ENCODE measurements at places on chromosomes 3 and 15.

GRCh38 chr15:27820232-27820631 lies 278.9 kb downstream of the OCA2 start:
- no peak for DNase-seq

DNA sequence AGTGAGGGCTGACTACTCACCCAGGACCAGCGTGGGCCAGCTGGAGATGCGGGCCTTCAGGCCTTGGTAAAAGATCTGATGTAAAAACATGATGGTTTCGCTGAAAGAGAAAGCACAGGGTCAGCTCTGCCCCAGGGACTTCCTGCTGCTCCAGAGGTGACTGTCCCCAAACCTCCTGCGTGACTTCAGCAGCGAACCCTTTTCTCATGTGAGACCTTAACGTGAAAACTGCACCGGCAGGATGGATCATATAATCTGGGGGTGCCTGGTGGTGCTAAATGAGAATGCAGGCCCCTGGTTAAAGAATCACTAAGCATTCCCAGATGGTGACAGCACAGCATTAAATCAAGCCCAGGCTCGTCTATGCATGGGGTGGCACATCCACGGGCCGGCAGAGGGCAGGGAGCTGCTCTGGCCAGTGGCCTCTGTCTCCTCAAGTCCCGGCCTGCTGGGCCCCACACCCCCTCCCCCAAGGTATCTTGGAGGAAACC lies 55.4 kb downstream of the RASGRF1 start:
- no peak for DNase-seq

DNA sequence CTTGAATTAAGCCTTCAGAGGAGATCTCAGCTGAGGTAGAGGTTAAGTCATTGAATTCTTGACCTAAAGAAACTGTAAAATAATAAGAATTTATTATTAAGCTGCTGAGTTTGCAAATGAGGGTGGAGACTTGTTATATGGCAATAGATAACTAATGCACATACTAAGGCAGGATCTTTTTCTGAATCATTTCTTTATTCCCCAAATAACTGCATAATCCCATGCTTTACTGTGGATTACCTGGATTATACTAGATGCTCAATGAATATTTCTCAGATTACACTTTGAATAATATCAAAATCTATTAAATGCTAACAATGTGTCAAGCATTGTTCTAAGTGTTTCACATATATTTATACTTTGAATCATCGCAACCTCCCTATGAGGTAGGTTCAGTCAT lies 532.5 kb downstream of the NAALADL2 start:
- DNase-seq: no peak

DNA sequence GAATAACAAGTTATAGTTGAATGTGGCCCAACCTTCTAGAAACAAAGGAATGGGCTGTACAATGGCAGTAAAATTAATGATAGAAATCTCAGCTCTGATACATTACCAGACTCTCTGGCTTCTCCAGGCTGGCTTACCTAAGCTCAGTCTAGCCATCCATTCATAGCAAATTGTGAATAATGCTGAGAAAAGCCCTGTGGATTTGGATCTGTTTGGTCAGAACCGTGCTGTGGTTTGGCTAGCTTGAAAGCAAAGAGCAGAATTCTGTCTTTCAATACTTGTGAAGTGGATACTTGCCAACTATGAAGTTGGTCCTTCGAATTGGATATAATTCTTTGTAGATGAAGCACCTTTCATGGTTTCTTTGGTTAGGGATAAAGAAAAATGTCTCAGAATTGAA lies 199.1 kb downstream of the EPHA3 start:
- no peak for DNase-seq

- DNase-seq: no peak
These were observed 26.6 kb downstream of the SUCNR1 start for GRCh38 chr3:151899996-151900395.

GRCh38 chr15:24146251-24146650 lies 459.1 kb upstream of the NDN start:
- DNase-seq: no peak

- no peak for DNase-seq
These were observed 2.4 kb downstream of the EHD4 start for GRCh38 chr15:41969851-41970431.

DNA sequence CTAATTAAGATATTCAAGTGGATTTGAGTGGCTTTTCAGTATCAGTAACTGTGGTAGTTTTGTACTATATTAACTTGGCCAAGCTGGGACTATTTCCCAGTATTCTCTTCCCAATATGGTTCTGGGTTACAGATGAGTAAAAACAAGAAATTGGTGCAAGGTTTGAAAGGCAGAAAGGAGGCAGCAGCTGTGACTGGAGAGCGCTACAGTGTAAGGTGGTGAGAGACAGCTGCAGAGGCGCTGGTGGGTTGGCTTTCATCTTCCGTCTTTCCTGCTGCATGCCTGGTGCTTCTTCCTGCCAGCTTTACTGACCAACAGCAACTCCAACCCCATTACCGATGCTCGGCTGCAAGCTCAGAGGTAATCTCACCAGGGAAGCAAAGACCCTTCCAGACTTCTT lies 9.8 kb downstream of the DPH3 start:
- no peak for DNase-seq

- no peak for DNase-seq
These were observed 37.2 kb downstream of the CCDC54 start for GRCh38 chr3:107414325-107414964.

- DNase-seq: no peak
These were observed 231.3 kb upstream of the SATB1 start for GRCh38 chr3:18656410-18656809.

- DNase-seq: no peak
These were observed 63.9 kb downstream of the OPA1 start for GRCh38 chr3:193656878-193657282.

DNA sequence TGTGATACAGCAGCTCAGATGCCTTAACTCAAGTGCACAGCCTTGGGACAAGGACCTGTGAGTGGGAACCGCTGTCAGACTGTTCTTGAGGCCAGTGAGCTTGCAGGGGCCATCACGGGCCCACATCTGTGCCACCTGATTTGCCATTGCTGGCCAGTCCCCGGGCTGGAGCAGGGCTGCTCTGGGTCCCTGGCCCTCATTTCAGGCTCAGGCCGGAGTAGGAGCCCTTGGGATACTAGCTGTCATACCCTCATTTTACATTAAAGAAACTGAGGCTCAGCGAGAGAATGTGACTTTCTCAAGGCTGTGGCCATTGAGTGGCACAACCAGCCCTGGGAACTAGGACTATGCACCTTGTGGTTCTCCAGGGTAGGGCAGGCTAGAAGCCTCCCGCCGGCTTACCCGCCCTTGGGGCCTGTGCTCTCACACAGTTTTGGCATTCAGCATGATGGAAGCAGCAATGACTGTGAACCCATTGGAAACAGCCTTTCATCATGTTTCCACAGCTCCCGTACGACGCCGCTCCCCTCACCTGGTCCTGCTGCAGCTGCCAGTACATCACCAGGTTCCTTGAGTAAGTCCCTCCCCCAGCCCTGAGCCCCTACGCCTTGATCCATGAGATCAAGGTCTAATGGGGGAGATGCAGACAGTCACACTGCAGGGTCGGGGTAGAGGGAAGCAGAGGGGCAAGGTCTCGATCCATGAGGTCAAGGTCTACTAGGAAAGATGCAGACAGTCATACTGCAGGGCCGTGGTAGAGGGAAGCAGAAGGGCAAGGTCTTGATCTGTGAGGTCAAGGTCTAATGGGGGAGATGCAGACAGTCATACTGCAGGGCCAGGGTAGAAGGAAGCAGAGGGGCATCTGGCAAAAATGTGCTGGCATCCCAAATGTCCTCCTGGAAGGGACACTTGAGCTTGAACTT lies 42.2 kb downstream of the GOLGA6L10 start:
- no peak for DNase-seq

GRCh38 chr15:89469426-89470096 lies 26.8 kb downstream of the RHCG start:
- peak; percentile 11 for DNase-seq

DNA sequence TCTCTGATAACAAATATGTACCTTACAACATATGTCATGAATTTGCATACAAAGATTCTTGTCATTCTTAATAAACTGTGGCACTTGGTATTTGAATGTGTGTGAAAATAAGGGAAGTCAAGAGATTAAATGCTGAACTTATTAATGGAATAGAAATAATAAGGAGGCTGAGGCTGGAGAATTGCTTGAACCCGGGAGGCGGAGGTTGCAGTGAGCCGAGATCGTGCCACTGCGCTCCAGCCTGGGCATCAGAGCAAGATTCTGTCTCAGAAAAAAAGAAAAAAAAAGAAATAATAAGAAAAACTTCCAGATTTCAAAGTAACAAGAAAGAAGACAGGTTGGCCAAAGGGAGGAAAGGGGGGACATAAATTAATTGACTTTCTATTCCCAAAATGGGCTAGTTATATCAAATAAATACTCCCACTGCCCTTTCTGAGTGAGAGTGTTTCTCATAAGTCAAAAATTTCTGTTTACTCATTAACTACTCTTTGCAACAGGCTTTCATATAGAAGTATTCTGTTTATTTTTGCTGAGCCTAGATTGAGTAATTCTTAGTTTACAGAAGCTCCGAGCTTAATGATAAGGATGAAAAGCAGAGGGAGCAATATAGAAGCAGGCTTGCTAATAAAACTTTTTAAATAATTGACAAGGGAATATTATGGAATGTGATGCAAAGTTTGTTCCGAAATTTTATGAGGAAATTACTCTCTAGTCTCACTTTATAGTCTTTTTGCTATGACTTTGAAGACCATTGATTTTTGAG lies 25.6 kb downstream of the KNG1 start:
- no peak for DNase-seq

DNA sequence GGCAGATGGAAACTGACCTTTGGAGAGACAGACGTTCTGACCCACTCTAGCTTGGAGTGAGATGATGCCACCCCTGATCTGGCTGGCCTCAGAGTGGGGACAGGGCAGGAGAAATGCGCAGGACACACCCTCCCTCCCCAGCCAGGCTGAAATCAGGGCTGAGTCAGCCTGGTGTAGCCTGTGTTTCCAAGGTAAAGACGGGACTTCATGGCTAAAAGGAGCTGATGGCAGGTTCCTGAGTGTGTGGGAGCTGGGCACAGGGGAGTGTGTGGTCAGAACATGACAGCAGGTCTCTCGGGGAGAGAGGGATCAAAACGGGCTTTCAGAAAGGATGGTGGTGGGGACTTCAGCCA lies 14.6 kb upstream of the POLG start:
- no peak for DNase-seq

GRCh38 chr15:35867356-35867755 lies 321.4 kb upstream of the DPH6 start:
- no peak for DNase-seq

- no peak for DNase-seq
These were observed 109.6 kb upstream of the ABI3BP start for GRCh38 chr3:101102678-101103296.

GRCh38 chr3:23094890-23095462 lies 108.2 kb upstream of the UBE2E2 start:
- peak; percentile 92 for DNase-seq

DNA sequence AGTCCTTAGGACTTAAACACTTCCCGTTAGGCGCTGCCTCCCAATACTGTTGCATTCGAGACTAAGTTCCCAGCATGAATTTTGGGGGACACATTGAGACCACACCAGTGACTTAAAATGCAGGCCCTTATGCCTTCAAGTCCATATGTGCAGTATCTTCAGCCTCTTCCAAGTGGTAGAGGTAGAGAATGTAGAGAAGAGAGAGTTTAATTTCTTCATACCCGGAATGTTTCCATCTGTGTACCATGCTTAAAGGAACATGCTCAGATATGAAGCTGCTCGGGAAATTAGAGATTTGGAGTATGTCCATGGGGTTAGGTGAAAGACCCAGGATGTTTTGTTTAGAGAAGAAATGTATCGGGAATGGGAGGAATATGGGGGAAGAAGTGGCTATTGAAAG lies 12.6 kb downstream of the DUT start:
- DNase-seq: no peak

- DNase-seq: no peak
These were observed 199.9 kb downstream of the UBE3A start for GRCh38 chr15:25238716-25239470.

- no peak for DNase-seq
These were observed 179.8 kb upstream of the TPM1 start for GRCh38 chr15:62862717-62863116.

DNA sequence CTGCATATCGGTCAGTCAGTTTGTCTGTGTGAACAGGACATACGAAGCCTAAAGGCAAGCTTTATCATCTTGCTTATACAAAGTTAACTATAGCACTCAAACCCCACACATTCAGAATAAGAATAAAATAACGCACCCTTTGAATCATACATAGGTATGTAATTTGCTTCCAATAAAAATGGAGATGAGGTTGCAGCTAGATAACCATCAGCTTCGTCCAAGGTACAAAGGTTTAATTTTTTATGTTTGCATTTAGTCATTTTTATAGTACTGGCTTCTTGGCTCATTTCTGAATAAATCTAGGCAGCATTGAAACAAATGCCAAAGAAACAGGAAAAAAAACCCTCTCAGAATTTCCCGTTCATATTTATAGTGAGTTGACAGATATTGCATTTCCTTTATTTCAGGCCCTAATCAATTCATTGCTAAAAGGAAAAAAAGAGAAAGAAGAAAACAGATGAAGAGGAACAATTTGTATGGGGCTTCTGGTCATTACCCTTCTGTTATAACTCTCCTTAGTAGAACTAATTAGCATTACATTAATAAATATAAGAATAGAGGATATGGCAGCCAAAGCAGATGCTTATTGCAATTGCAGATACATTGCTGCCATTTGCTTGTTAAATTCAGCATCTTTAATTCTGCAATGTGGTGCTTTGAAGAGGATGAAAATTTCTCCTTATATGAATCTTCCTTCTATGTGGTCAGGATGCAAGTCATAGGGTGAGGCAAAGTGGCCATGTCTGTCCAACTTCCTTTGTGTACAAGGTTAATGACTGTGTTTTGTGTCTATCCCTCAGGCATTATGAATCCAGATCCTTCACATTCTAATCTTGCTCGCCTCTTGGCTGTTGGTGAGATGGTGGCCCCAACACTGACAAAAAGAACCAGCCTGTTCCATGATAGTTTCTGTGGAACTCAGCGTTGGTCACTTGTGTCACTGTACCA lies 550.0 kb downstream of the AGBL1 start:
- no peak for DNase-seq

- DNase-seq: no peak
These were observed 1.7 kb upstream of the GPR62 start for GRCh38 chr3:51953445-51953844.

GRCh38 chr3:58291671-58292338 lies 14.2 kb upstream of the RPP14 start:
- no peak for DNase-seq

- no peak for DNase-seq
These were observed 448.2 kb downstream of the EDEM1 start for GRCh38 chr3:5635746-5636145.

Data from DMS153 (cell line).